ENCODE measurements at places on chromosomes 5 and 9.

- no peak for DNase-seq
These were observed 1636.5 kb upstream of the C9orf72 start for GRCh38 chr9:29209748-29210291.

DNA sequence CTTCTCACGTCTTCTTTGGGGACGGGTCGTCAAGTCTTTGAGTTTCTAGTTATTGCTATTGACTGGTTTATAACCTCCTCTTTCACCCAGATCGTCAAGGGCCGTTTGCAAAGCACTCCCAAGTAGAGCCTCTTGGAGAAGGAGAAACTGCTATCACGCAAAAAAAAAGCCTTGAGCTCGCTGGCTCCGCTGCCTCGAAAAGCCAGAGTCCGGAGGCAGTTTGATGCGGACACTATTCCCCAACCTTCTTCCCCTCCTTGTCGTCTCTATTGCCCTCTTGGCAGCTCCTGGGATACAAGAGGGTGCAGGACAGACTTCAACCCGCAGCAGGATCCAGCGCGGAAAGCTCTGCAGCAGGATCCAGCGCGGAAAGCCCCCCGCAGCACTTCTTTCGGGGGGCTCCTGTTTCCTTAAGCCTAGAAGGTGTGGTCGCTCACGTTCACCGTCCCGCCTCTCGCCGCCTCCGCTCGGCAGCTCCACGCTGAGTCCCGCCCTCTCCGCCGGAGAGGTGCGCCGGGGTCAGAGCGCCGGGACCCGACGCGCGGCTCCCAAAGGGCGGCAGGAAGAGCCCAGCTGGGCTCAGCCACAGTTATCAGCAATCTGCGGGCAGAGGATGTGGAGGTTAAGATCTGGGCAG, at the start of gene PCDHAC1:
TSS of gene PCDHAC1 (plus strand) at position 494 of the 637 bp plus-strand sequence. CDS start 594 bp downstream, outside the sequence.
- DNase-seq = no peak

DNA sequence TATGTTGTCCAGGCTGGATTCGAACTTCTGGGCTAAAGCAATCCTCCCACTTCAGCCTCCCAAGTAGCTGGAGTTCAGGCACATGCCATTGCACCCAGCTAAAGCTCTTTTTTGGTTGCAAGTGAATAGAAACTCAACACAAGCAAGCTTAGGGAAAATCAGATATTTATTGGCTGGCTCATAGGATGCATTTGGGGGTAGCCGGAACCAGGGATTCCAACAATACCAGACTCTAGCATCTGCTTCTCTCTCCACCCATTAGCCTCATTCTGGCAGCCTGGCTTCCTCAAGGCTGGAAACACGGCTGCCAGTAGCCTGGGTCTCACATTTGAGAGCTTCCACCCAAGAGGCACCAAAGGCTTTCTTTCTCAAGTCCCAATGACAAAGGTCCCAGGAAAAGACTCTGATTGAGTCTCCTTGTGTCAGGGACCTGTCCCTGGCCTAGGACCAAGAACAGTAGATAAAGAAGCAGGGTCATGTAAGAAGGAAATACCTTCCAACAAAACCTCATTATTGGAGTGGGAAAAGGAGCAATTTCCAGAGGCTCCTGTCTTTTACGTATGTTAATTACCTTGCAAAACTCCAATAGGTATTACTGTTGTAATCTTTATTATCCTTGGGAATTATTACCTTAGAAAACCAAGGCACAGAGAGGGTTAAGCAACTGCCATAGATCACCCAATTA, 23.0 kb upstream of the B4GALT1 start:
- no peak for DNase-seq

DNA sequence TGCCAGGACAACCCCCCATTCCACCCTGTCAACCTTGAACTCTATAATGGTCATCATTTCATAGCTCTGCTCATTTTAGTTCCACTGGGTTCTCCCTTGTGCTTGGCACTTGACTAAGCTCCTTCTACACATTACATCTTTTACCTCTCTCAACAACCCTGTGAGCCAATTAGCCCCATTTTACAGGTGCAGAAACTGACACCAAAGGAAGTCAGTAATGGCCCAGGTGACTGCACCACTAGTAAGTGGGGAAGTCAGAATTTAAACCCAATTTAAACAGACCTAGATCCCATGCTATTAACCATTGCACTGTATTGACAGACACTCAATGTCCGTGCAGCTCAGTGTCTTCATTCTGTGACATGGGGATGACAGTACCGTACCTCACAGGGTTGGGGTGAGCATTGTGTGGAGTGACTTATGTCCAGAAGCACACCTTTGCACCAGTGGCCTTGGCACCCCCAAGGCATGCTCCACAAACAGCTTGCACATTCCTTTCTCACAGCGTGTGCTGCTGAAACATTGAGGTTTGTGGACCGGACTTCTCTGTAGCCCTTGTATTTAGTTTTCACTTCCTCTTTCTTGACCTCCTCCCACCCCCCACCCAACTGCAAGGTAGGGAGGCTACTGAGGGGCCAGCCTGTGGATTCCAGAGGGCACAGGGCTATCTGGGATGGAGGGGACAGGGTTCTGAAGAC, 23.1 kb downstream of the IRF1 start:
- DNase-seq = no peak
